ENCODE measurements at places on chromosomes 6 and 20. TPM values are rescaled to one million over a fixed set of nuclear protein-coding genes. Genes with fewer than 3 reads are reported as not detected.

HEY2 gene
- not detected for total RNA-seq

SLC35F1 gene
- total RNA-seq: not detected

XKR7 gene
- not detected for total RNA-seq

CLPSL2 gene
- total RNA-seq: not detected

CRISP3 gene
- not detected for total RNA-seq

SRSF3 gene
- 282 TPM for total RNA-seq

EZR gene
- 17.3 TPM for total RNA-seq

PRRT1 gene
- under 0.01 TPM for total RNA-seq
